ENCODE measurements at places on chromosomes 1 and 21.
A peak's percentile ranks its signal among the peaks of the same experiment; 100 is the strongest.

- DNase-seq, result no peak
Observed at GRCh38 chr21:45072738-45073300, 1.6 kb upstream of the ADARB1 start.

DNA sequence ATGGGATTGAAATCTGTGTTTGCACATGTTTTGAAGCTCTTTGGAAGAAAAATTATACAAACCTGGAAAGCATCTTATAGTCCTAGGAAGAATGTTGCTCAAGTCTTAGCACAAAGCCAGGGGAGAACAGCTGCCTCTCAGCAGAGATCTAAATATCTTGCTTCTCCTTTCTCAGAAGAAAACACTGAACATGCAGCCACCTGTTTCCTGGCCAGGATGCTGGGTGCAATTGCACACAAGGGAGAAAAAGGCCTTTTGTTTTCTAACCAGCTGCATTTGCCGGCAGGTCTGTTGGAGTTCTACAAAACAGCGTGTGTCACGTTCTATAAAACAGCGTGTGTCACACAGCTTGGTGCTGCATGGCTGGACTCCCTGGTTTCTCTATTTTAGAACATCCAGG is 259.6 kb upstream of the PLD5 start:
- DNase-seq, result no peak

DNA sequence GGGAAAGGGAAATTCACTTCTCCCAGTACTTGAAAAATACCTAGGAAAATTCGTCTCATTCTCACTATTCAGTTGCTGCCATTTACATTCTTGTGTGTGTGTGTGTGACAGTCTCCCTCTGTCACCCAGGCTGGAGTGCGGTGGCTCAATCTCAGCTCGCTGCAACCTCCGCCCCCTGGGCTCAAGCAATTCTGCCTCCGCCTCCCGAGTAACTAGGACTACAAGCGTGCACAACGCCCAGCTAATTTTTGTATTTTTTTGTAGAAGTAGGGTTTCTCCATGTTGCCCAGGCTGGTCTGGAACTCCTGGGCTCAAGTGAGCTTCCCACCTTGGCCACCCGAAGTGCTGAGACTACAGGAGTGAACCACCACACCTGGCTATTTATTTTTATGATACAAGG is 1.2 kb downstream of the SNAPIN start:
- DNase-seq, result no peak

- DNase-seq, result no peak
Observed at GRCh38 chr1:165376811-165377311, 20.3 kb upstream of the LMX1A start.

DNA sequence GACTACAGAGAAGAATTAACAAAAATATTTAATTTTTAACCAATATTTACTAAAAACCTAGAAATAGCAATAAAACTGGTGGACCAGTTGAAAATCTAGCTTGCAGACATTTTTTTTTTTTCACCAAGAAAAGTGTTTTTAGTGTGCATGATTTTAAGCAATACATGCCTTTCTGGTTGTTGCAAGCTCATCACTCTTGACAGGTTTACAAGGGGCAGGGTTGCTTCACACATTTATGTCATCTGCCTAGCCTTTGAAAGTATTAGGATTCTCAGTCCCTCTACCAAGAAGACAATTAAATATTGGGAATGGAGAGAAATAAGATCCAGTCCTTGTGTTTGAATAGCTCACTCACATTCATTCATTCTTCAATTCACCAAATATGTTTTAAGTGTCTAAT is 53.8 kb upstream of the LYPLAL1 start:
- DNase-seq, result no peak

DNA sequence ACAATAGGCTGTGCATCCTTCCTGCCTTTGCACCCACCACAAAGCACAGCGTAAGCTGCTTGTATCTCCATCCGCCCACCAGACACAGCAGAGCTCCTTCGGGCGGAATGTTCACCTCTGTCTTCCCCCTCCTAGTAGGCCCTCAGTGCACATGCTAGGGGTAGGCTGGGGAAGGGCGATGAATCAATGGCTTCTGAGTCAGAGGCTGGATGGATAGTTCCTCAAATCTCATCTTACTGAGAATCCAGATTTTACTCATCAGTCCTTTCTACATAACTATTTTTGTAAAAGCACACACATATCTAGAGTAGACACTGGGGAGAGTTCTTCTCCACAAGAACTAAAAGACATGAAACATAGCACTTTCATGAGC is 73.8 kb downstream of the BCAR3 start:
- no peak for DNase-seq

- no peak for DNase-seq
Observed at GRCh38 chr1:80050085-80050484, 1043.6 kb upstream of the ADGRL4 start.

DNA sequence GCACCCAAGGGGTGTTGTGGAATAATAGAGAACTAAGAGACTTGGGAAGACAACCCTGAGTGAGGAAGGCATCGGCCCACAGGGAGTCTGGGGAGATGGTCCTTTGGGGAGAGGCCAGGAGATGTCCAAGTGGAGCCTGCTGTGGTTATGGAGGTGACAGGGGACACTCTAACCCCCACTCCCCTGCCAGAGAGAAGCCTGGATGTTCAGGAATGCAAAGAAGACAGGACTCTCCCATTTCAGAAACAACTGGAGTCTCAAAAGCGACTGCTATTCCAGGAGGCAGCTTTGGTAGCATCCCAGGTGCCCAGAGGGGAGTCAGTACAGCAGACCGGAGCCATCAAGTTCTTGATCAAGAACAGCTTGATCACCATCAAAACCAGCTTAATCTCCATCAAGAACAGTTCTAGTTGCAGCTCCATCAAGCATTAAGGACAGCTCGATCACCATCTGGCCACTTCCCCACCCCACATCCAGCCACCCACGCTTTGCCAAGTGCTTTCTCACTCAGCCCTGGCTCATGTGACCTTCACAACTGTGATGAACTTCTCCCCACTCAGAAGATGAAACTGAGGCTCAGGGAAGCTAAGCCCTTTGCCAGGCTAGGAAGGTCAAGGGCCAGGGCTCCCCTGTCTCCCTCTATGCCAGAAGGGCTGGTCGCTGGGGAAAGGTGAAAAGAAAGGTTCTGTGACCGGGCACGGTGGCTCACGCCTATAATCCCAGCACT is 743 bp downstream of the CD52 start:
- DNase-seq, result no peak

GRCh38 chr1:226545836-226546596 is 2.5 kb upstream of the STUM start:
- no peak for DNase-seq

DNA sequence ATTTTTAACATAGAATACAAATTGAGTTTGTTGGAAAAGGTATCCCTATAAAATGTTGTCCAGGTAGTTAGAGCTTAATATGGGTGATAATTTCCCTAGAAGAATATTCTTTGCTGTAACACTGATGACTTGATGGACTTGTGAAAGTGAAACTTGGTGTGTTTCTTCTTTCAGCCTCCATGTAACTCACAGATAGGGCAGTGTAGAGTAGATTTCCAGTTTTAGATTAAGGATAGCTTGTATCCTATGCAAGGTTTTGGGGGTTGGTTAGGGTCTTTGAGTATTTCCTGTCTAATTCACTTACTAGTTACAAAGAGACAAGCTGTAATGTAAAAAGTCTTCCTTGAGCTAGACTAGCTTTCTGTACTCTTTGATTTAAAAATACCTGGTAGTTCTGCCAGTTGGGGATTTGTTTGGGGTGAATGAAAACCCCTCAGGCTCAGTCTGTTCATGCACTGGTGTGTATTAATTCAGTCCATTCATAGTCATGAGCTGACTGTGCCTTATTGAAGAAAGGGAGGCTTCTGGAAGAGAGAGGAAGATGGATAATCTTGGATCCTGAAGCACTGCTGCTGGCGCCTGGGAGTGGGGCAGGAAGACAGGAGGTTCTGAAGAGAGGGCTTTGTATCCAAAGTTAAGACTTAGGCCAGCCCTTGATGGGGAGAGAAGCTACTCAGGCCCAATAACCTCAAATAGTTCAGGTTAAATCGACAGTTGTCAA is 83.6 kb downstream of the CAMTA1 start:
- no peak for DNase-seq

DNA sequence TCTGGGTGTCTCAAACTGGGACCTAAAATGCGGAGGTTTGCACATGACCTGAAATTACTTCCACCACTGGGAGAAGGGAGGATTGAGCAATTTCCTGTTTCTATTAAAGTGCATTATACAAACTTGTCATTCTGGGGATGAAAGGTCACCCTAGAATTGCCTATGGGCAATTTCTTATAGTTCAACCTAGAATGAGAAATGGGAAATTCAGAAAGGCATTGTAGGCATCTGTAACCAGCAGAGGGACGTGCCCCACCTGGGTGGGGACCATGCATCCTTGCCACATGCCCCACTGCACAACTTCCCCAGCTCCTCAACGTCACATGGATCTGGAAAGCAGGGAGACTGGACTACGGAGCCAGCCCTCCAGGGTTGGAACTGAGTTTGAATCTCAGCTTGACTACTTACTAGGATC is 47.0 kb downstream of the MRPL39 start:
- no peak for DNase-seq

DNA sequence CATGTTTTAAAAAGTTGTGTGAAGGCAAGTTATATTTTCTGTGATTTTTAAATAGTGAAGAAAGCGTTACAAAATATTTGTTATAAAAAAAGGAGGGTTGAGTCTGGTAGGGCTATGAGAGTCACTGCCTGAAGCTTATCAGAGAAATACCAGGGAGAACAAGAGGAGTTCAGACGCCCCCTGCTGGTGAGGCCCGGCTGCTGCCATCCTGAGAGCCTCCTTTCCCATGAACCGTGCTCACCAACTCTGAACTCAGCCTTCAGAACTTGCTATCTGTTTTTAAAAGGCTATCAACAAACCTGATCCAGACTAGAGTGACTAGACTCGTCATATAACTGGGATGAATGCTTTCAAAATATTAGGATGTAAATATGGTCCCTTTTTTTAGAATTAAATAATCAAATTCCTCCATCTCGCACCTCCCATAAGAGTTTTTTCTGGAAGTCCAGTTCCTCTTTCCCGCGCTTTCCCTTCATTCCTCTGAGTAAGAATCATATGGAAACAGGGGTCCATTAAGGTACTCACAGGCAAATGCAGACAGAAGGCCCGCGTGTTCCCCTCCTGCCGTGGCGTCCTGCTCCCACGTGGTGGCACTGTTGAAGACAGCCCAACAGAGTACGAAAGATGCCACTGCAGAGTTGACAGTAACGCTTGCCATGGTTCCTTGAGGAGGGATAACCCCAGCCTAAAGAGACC is 26.2 kb upstream of the SPATA6 start:
- peak; percentile 71 for DNase-seq

DNA sequence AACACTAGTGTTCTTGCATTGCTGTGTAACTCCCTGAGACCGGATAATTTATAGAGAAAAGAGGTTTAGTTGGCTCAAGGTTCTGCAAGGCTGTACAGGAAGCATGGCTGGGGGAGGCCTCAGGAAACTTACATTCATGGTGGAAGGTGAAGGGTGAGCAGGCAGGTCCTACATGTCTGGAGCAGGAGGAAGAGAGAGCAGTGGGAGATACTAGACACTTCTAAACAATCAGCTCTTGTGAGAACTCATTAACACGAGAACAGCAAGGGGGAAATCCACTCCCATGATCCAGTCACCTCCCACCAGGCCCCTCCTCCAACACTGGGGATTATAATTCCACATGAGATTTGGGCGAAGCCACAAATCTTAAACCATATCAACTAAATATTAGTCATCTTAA is 30.1 kb downstream of the RNF2 start:
- no peak for DNase-seq

- DNase-seq, result no peak
Observed at GRCh38 chr1:53687901-53688300, 51.1 kb downstream of the GLIS1 start.

GRCh38 chr21:34915364-34915841 is 133.7 kb downstream of the RUNX1 start:
- no peak for DNase-seq

GRCh38 chr1:233019083-233019482 is 68.7 kb downstream of the NTPCR start:
- no peak for DNase-seq

DNA sequence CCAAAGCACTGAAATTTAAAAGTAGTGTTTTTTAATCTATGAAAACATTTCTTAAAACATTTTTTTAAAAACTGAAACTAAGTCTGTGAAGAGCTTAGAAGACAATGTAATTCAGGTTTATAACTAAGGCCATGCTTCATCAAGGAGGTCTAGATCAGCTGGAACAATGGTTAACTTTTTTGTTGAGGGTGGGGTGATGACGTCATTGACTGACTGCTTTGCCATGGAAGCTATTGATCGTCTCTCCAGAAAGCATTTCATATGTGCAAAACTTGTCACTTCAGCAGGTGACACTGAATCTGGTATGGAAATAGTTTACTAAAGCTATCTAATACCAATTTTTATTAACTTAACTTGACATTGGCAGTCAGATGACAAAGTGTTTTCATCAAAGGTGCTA is 21.0 kb downstream of the RAVER2 start:
- DNase-seq, result no peak

- no peak for DNase-seq
Observed at GRCh38 chr1:165411396-165411795, 33.5 kb downstream of the RXRG start.

DNA sequence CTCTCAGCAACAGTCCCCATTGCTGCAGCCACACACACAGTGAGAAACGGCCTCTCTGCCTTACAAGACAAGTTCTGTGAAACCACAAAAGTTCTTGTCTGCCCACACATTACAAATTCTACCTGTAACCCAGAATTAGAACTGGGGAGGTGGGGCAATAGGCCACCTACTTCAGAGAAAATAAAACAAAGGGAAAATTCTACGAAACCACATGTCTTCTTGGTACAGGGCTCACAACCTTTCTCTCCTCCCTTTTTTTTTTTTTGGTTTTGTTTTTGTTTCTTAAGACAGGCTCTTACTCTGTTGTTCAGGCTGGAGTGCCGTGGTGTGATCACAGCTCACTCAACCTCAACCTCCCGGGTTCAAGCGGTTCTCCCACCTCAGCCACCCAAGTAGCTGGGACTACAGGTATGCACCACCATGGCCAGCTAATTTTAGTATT is 30.2 kb downstream of the LPAR3 start:
- no peak for DNase-seq

DNA sequence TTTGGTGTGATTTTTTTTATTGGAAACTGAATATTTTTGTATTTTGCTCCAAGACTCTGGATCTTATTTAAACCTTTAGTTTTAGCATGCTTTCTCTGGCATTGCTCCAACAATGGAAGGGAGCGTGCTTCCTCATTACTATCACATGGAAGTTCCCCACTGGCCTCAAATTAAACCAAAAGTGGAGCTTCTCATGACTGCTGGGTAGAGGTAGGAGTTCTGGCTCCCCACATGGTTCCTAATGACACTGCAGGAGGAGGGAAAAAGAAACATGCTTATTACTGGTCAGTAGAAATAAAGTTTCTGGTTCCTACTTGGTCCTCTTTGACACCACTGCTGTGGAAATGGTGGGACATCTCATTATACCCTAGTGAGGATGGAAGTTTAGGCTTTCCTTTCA is 310.5 kb downstream of the PTGER3 start:
- DNase-seq, result no peak

- DNase-seq, result no peak
Observed at GRCh38 chr1:192713921-192714320, 78.0 kb downstream of the RGS13 start.

DNA sequence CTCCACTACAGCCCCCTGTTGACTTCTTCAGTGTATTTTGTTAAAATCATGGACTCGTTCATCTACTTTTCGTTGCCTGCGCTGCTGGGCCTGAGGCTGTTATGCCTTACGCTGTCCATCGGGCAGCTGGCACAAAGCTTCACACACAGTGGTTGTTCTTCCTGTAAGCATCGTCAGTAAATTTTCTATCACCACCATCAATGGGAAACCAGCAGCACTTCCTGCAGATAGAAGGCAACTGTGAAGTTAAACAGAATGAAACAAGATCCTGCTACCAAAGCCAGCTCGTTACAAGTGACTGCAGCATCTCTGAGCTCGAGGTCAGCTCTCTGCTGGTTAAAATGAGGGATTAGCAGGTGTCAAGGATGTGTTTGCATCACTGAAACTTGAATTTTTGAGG is 21.9 kb upstream of the PADI6 start:
- DNase-seq, result no peak

Data from AG08396 (cell line).